ENCODE measurements at places on chromosomes 7 and 10. TPM values are rescaled to one million over a fixed set of nuclear protein-coding genes. Genes with fewer than 3 reads are reported as not detected.
A peak's percentile ranks its signal among the peaks of the same experiment; 100 is the strongest.

GRCh38 chr10:114856544-114857287 is 35.1 kb downstream of the FHIP2A start:
- no peaks in the 10 kb centered on the region for H3K27me3 ChIP-seq
- peak overlapping the region; percentile 45 for H3K27ac ChIP-seq
- DNase-seq, result no peak
- H3K4me3 ChIP-seq, result no peak overlapping the region

- no peaks in the 10 kb centered on the region for H3K4me1 ChIP-seq
- H3K27me3 ChIP-seq, result no peaks in the 10 kb centered on the region
- no peak overlapping the region for H3K4me3 ChIP-seq
- H3K36me3 ChIP-seq, result no peaks in the 10 kb centered on the region
- no peak for DNase-seq
Measured at GRCh38 chr10:90930971-90931871, 10.3 kb upstream of the ANKRD1 start.

Gene NPFFR1
- total RNA-seq, result not detected

DNA sequence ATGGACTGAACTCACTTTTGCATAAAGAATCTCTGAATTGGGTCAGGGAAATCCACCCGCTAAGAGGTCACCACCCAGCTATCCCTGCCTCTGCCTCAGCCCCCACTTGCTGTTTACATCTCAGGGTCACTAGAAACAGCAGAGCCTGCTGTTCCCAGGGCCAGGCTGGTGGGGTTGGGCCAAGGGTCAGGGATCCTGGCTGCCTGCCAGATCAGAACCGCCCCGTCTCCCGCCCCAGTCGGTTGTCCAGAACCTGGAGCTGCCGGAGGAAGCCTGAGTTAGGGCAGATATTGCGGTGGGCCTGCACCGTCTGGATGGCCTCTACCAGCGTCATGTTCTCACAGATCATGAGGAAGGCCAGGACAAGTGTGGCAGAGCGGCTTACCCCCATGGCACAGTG is 17.0 kb upstream of the SAMD8 start:
- H3K4me1 ChIP-seq, result no peaks in the 10 kb centered on the region
- no peak overlapping the region for H3K4me3 ChIP-seq
- H3K27me3 ChIP-seq, result no peaks in the 10 kb centered on the region
- no peak overlapping the region for H3K27ac ChIP-seq
- no peak for DNase-seq
- H3K36me3 ChIP-seq, result no peaks in the 10 kb centered on the region

Gene BMPR1A
- 12.5 TPM for total RNA-seq

- no peak overlapping the region for H3K4me3 ChIP-seq
- no peaks in the 10 kb centered on the region for H3K36me3 ChIP-seq
- H3K27me3 ChIP-seq, result no peaks in the 10 kb centered on the region
- DNase-seq, result no peak
- H3K4me1 ChIP-seq, result no peaks in the 10 kb centered on the region
- H3K27ac ChIP-seq, result no peak overlapping the region
Measured at GRCh38 chr7:42198974-42199668, 37.9 kb downstream of the GLI3 start.

- no peaks in the 10 kb centered on the region for H3K4me1 ChIP-seq
- no peaks in the 10 kb centered on the region for H3K36me3 ChIP-seq
- no peak overlapping the region for H3K4me3 ChIP-seq
- H3K27me3 ChIP-seq, result no peaks in the 10 kb centered on the region
- H3K27ac ChIP-seq, result no peak overlapping the region
- DNase-seq, result peak; percentile 26
Measured at GRCh38 chr7:64945503-64946175, 42.6 kb downstream of the ZNF273 start.

DNA sequence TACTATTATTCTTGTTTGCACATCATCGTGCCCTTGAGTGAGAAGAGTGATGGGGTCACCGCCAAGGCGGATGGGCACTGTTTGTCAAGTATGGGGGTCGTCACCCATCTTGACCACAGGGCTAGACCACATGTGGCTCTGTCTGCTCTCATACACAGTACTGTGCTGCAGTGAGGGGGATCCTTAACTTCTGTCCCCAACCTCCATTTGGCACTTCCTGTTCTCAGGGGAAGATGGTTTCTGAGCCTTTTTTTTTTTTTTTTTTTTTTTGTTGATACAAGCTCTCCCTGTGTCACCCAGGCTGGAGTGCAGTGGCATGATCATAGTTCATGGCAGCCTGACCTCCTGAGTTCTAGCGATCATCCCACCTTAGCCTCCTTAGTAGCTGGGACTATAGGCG is 13.6 kb downstream of the WBP1L start:
- no peaks in the 10 kb centered on the region for H3K27me3 ChIP-seq
- H3K27ac ChIP-seq, result no peak overlapping the region
- no peak overlapping the region for H3K4me3 ChIP-seq
- H3K36me3 ChIP-seq, result no peaks in the 10 kb centered on the region
- DNase-seq, result no peak

- H3K4me3 ChIP-seq, result no peak overlapping the region
- H3K27me3 ChIP-seq, result no peaks in the 10 kb centered on the region
- DNase-seq, result no peak
- H3K36me3 ChIP-seq, result no peaks in the 10 kb centered on the region
Measured at GRCh38 chr10:128624656-128625530, 498.7 kb upstream of the MKI67 start.

- no peak overlapping the region for H3K27ac ChIP-seq
- no peaks in the 10 kb centered on the region for H3K4me1 ChIP-seq
- no peak overlapping the region for H3K4me3 ChIP-seq
Measured at GRCh38 chr7:7550663-7551062, 15.0 kb upstream of the COL28A1 start.

DNA sequence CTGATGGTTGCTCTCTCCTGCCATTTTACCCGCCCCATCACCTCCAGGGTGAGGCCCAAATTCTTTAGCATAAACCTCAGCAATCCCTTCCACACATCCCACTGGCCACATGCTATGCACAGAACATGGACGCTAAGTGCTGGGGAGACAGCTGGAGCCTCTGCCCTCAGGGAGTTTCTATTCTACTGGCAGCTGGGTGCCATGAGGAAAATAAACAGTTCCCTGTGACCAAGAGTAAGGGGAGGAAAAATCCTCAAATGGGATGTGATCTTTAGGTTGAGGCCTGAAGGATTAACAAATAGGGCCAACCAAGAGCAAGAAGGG is 1.2 kb downstream of the PARP12 start:
- DNase-seq, result no peak
- peaks cover 30% of the 10 kb centered on the region for H3K4me1 ChIP-seq
- no peaks in the 10 kb centered on the region for H3K36me3 ChIP-seq
- H3K4me3 ChIP-seq, result peak overlapping the region; percentile 76

- no peak overlapping the region for H3K27ac ChIP-seq
- peaks cover 4% of the 10 kb centered on the region for H3K36me3 ChIP-seq
- no peak for DNase-seq
- no peaks in the 10 kb centered on the region for H3K27me3 ChIP-seq
- no peaks in the 10 kb centered on the region for H3K4me1 ChIP-seq
Measured at GRCh38 chr10:116919164-116919563, 69.9 kb downstream of the ENO4 start.

Gene PAPSS2
- 65.3 TPM for total RNA-seq

Gene TFR2
- total RNA-seq, result 627 TPM

DNA sequence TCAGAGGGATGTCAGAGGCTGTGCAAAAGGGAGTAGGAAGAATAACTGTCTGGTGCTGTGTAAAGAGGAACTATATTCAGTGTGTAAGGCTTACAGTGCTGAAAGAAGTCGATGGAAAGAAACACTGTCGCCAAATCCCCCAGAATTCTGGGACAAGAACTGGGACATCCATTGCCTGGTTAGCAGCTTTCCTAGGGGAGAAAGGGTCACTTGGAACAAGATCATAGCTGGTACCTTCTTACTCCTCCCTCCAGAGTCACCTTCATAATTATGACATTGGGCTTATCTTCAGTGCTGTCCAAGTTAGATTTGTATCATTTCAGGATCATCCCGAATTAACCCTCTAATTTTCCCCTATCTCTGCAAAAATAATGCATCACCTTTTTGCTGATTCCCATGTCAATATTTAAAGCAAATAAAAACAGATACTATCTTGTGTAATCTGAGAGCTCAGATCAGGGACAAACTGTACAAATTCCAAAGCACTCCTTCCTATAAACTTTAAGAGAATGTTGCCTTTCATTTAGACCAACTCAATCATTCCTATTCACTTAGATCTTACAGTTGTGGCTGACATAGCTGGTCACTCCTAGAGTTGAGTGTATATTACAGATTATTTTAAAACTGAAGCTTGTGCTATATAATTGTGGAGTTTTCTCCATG is 96.5 kb downstream of the DNAH11 start:
- no peak overlapping the region for H3K4me3 ChIP-seq
- no peaks in the 10 kb centered on the region for H3K36me3 ChIP-seq
- no peaks in the 10 kb centered on the region for H3K27me3 ChIP-seq
- no peak overlapping the region for H3K27ac ChIP-seq
- DNase-seq, result no peak

- H3K36me3 ChIP-seq, result no peaks in the 10 kb centered on the region
- no peak overlapping the region for H3K27ac ChIP-seq
- no peak overlapping the region for H3K4me3 ChIP-seq
- no peak for DNase-seq
- H3K27me3 ChIP-seq, result no peaks in the 10 kb centered on the region
- H3K4me1 ChIP-seq, result no peaks in the 10 kb centered on the region
Measured at GRCh38 chr7:72234086-72234485, 178.1 kb downstream of the CALN1 start.

GRCh38 chr7:157337316-157338149 is 729 bp downstream of the DNAJB6 start:
- H3K4me1 ChIP-seq, result peaks cover 16% of the 10 kb centered on the region
- H3K27me3 ChIP-seq, result no peaks in the 10 kb centered on the region
- DNase-seq, result peak; percentile 71
- peak overlapping the region; percentile 70 for H3K4me3 ChIP-seq
- H3K27ac ChIP-seq, result peak overlapping the region; percentile 98

GRCh38 chr10:73876971-73877370 is 2.6 kb upstream of the CAMK2G start:
- H3K27ac ChIP-seq, result no peak overlapping the region
- peaks cover 10% of the 10 kb centered on the region for H3K4me1 ChIP-seq
- no peak for DNase-seq
- H3K27me3 ChIP-seq, result no peaks in the 10 kb centered on the region
- H3K36me3 ChIP-seq, result no peaks in the 10 kb centered on the region
- H3K4me3 ChIP-seq, result no peak overlapping the region

DNA sequence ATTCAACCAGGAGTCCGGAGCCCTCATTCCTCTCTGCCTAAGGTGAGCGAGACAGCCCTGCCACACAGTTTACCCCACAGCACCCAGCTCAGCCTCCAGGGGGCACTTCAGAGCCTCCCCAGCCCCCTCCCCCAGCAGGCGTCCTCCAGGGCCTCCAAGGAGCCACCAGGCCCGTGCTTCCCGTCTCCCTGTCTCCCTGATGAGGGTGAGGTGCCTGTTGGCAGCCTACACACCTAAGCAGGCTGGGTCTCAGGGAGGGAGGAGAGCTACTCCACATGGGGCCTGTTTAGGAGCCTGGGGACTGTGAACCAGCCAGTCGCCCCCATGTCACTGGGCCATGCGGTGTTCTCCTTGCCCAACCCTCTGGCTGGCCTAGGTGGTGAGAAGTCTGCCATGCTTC is 28.9 kb upstream of the TRIM8 start:
- H3K27ac ChIP-seq, result no peak overlapping the region
- H3K27me3 ChIP-seq, result no peaks in the 10 kb centered on the region
- H3K4me3 ChIP-seq, result no peak overlapping the region

- no peak overlapping the region for H3K4me3 ChIP-seq
- H3K4me1 ChIP-seq, result no peaks in the 10 kb centered on the region
- no peak overlapping the region for H3K27ac ChIP-seq
- DNase-seq, result no peak
- H3K36me3 ChIP-seq, result no peaks in the 10 kb centered on the region
- no peaks in the 10 kb centered on the region for H3K27me3 ChIP-seq
Measured at GRCh38 chr10:63765126-63765525, 243.9 kb downstream of the REEP3 start.

DNA sequence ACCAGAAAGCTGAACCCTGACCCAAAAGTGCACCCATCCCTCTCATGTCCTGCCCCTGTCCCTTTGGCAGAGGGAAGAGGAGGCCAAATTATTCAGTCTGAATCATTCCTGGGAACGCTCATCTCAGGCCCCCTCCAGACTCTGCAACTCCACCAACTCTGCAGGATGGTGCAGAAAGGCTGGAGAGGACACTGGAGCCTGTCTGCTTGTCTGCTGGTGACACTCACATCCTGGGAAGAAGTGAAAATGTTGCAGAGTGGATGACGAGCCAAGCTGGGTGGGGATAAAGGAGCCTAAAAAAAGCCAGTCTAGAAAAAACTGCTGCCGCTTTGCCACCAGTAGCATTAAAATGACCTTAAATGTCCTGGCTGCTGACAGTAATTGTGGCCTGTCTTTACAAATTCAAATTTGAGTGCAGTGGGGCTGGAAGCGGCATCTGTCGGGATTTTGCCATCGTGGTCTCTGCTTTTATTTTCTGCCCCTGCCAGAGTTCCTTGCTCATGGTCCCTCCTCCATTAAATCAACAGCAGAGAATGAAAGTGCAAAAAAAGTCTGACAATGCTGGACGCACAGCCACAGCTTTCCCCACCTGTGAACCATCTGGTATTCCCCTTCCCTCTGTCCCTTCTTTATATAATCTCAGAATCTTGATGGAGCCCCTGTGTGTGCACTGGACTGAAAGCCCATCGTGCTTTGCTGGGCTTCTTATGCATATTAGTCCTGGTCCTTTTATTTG is 63.9 kb downstream of the STK17A start:
- peaks cover 5% of the 10 kb centered on the region for H3K4me1 ChIP-seq
- no peak for DNase-seq
- peaks cover 6% of the 10 kb centered on the region for H3K36me3 ChIP-seq
- no peaks in the 10 kb centered on the region for H3K27me3 ChIP-seq

Gene ANKRD61
- total RNA-seq, result not detected

Gene MYL7
- total RNA-seq, result not detected

Gene HOXA10
- not detected for total RNA-seq

Gene THSD7A
- total RNA-seq, result 1.3 TPM

- no peak for DNase-seq
- H3K36me3 ChIP-seq, result no peaks in the 10 kb centered on the region
- no peaks in the 10 kb centered on the region for H3K27me3 ChIP-seq
- H3K27ac ChIP-seq, result no peak overlapping the region
Measured at GRCh38 chr7:111650456-111650999, 88.2 kb upstream of the IMMP2L start.

- DNase-seq, result no peak
- H3K36me3 ChIP-seq, result no peaks in the 10 kb centered on the region
- no peaks in the 10 kb centered on the region for H3K4me1 ChIP-seq
Measured at GRCh38 chr10:126073606-126074005, 177.2 kb downstream of the FANK1 start.

Gene AIFM2
- 23.3 TPM for total RNA-seq

GRCh38 chr10:52779541-52780390 is 7.2 kb upstream of the MBL2 start:
- no peak overlapping the region for H3K4me3 ChIP-seq
- H3K27ac ChIP-seq, result no peak overlapping the region
- no peaks in the 10 kb centered on the region for H3K27me3 ChIP-seq
- peak; percentile 75 for DNase-seq
- no peaks in the 10 kb centered on the region for H3K4me1 ChIP-seq
